DMS53 (cell line): ENCODE measurements at places on chromosomes 1 and 21.

DNA sequence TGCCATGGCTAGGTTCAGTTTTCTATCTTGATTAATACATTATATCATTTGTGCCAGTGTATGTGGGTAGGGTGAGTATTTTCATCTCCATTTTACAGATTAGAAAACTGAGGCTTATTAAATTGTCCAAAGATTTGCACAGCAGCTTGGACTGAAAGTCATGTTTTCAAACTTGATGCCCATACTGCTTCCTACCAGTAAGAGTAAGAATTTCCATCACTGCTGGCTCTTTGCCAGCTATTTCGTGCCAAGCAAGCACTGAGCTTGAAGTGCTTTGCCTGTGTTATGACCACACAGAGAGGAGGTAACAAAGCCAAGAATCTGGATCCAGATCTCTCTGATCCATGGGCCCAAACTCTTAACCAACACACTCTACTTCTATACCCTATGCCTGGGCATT is 295.0 kb downstream of the VAV3 start:
- peak; percentile 54 for DNase-seq

- DNase-seq, result peak; percentile 99
Observed at GRCh38 chr1:27527890-27528817, 38.2 kb upstream of the WASF2 start.

GRCh38 chr21:44006017-44006619 is 6.0 kb upstream of the TRAPPC10 start:
- no peak for DNase-seq

GRCh38 chr1:229894532-229894931 is 172.5 kb upstream of the GALNT2 start:
- peak; percentile 12 for DNase-seq

DNA sequence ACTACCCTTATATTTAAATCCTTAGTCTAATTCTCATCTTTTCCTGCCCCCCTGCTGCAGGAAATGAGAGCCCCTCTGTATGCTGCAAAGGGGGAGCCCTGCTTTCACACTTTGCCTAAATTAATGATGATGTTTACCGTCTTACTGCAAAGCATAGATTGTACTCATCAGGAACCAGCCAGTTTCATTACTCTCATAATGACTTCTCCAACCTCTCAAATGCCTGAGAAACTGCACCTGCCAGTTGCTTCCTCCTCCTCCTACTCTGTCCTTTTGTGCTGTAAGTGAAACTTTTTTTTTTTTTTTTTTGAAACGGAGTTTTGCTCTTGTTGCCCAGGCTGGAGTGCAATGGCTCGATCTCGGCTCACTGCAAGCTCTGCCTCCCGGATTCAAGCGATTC is 101.7 kb downstream of the ADSS2 start:
- DNase-seq, result peak; percentile 44

GRCh38 chr21:41632748-41633475 is 125.0 kb upstream of the TMPRSS2 start:
- DNase-seq, result no peak

- DNase-seq, result no peak
Observed at GRCh38 chr1:204042516-204042915, 30.4 kb upstream of the SOX13 start.

- no peak for DNase-seq
Observed at GRCh38 chr1:37017720-37018119, 16.6 kb downstream of the GRIK3 start.

GRCh38 chr1:40162753-40163441 is 1.7 kb downstream of the RLF start:
- DNase-seq, result peak; percentile 18

DNA sequence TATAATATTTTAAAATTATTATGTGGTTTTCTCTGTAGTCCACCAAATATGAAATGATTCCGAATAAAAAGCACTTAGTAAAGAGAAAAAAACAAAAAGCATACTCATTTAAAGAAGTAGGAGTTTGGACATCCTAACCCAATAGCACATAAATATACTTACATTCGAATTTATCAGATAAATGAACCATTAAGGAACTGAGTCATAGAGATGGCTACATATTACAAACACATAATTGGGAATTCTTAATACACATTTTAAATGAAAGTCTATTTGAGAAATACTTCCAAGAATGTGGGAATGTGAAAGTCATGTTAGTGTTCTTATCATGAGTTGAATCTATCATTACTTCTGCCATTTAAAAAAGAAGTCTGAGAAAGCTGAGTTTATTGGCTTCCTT is 75.0 kb downstream of the USP24 start:
- no peak for DNase-seq

DNA sequence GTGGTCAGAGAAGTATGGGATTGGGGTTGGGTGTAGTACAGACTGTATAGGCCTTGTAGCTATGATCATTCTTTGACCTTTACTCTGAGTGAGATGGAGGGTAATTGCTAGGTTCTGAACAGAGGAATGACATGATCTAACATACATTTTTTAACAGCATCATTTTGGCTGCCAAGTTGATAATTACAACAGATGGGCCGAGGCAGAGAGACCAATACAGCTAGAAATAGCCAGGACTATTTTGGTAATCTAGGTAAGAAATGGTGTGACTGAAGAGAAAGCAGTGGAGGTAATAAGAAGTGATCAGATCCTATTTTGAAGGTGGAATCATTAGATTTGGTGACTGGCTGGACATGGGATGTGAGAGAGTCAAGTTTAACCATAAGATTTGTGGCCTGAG is 43.5 kb downstream of the RPAP2 start:
- DNase-seq, result no peak

DNA sequence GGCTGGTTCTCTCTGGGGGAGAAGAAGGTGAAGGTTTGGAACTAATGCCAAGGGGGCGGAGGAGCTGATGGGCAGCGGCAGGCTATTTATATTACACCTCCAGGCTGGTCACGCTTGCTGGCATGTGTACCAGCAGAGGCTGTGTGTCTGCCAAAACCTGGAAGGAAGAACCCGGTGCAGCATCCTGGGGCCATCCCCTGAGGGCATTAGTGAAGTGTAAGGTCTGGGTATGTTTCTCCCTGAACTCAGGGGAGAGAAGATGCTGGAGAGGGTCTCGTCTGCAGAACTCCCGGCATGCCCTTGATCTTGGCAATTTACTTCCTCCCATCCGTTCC is 5.3 kb downstream of the DISP3 start:
- no peak for DNase-seq

DNA sequence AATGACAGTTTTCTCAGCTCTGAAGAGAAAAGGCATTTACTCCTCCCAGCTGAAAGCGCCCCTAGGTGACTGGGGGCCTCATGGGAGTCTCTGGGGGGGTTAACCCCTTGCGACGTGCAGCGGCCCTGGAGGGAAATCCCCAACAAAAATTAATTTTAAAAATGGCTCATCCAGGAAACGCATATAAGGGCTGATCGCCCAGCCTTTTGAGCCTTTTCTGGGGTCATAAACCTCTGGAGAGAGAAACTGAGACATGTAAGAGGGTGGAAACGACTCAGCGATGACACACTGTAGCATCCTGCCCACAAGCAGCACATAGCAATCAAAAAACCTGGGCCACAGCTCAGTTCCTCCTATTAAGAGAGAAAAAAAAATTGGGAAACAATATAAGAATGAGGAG is 20.4 kb upstream of the HPDL start:
- no peak for DNase-seq

- no peak for DNase-seq
Observed at GRCh38 chr1:224217655-224218623, 34.9 kb downstream of the DEGS1 start.

- DNase-seq, result no peak
Observed at GRCh38 chr1:55078470-55078869, 39.1 kb downstream of the PCSK9 start.

GRCh38 chr1:6880951-6881690 is 95.9 kb downstream of the CAMTA1 start:
- peak; percentile 9 for DNase-seq

- no peak for DNase-seq
Observed at GRCh38 chr21:44065428-44065827, 41.8 kb upstream of the PWP2 start.

DNA sequence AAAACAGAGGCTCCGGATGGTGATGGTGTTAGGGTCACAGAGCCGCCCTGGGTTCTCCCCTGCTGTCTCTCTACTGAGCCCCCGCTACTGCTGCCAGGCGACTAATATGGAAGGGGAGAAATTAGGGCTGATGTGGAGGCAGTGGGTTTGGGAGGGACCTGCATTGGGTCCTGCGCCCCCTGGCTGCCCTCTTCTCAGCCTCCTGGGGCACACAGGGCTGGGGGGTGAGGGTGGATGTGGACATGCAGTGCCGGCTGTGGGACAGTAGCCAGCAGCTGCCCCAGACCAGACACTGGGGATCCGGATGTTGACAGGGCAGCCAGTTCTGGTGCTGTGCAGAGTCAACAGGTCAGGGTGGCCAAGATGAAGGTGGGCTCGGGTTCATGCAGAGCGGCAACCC is 1.5 kb upstream of the CLCNKB start:
- DNase-seq, result no peak

DNA sequence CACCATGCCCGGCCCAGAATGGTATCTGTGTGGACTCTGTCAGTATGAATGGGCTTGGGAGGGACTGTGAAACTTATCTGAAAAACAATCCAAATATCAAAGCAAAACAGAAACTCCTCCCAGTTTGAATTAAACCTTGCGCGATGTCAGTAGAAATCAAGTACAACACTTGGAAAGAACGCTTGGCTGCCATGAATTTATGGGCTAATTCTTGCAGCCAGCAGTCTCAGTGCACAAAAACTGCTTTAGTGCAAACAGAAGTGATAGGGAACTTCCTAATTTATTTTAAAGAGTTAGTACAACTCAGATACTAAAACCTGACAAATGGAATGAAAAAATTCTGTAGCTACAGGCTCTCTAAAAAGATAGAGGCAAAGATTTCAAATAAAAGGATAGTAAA is 8.5 kb downstream of the CLCA1 start:
- no peak for DNase-seq

GRCh38 chr1:235057385-235058306 is 71.0 kb downstream of the TOMM20 start:
- no peak for DNase-seq

- no peak for DNase-seq
Observed at GRCh38 chr1:52636721-52637695, 4.0 kb downstream of the SHISAL2A start.

GRCh38 chr1:47510282-47510811 is 72.5 kb downstream of the FOXD2 start:
- DNase-seq, result no peak

DNA sequence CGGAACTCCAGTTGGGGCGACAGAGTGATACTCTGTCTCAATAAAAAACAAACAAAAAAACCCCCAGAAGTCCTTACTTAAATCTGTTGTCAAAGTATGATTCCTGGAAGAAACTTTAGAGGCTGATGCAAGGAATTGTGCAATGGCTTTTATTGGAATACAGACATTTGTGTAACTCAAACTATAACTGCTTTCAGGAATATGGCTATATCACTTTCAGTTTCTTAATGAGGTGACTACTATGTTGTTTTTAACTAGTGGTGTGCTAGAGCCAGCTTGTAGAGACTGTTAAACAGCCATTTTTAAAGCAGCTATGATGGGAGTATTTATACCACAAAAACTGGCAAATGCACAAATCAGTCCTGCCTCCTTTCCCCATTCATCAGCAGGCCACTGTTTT is 22.7 kb upstream of the DNAJC28 start:
- DNase-seq, result no peak

- DNase-seq, result no peak
Observed at GRCh38 chr21:37370152-37371040, 3.8 kb downstream of the DYRK1A start.

DNA sequence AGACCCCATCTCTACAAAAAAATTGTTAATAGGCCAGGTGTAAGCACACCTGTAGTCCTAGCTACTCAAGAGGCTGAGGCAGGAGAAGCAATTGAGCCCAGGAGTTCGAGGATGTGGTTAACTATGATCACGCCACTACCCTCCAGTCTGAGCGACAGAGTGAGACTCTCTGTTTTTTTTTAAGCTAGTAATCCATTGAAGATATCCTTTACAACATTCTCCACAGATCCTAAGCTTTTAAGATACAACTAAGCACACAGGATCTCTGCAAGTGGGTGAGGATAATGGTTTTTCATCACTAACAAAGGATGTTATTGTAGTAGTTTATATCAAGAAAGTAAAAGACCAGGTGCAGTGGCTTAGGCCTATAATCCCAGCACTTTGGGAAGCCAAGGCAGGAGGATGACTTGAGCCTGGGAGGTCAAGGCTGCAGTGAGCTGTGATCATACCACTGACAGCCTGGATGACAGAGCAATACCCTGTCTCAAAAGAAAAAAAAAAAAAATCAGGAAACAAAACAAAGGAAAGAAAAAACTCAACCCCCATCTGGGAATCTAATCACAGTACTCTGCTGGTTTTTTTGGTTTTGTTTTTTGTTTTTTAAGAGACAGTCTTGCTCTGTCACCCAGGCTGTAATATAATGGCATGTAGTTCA is 166.1 kb downstream of the RERE start:
- DNase-seq, result no peak

DNA sequence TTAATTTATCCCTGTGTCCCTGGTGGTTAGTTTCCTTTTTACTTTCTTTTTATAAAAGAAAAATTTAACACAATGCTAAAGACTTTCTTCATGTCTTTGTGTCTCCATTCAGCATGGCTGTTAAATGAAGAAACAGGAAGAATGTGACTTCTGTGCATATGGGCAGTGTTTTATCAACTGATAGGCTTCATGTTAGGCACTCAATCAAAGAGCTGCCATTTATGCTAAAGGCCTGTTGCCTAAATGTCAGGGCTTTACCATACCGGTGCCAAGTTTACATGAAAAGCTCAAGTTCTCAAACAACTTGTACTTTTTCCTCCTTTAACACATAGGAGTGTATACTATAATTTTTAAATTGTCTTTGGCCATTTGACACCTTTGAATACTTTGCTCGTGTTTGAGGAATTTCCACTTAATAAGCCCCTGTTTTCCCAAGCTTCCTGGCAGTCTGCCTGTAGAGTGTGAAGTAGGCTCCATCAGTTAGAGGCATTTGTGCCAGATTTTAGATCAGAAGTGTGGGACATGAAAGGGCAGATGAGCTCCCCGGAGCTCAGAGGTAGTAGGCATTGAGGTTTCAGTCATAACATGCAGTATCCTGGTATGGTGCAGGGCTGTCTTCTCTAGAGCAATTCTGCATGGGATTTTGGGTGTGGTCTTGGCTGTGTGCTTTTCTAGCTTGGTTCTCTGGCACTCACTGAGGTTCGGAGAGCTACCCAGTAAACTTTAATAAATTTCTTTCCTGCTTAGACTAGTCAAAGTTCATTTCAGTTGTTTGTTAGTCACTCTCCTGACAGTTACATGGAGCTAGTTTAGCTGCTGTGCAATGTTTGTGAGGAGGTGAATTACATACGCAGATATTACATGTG is 119.0 kb downstream of the LEPR start:
- no peak for DNase-seq
